ENCODE measurements at places on chromosomes 11 and 22.
A peak's percentile ranks its signal among the peaks of the same experiment; 100 is the strongest.

- DNase-seq: no peak
Measured at GRCh38 chr11:130583801-130584211, 135.4 kb downstream of the ADAMTS15 start.

DNA sequence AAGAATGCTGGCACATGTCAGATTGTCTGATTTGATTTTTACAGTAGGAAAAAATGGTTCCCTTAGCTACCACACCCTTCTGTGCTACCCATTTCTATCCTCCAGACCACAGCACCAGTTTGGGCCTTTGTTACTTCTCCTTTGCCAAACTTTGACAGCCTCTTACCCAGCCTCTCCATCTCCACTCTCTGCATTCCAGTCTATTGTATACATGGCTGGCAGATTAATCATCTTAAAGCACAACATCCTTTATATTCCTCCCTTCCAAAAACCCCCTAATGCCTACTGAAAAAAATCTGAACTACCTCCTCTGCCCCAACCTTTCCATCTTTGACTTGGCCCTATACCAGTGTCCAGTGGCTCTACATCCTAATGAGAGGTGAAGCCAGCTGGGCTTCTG lies 10.8 kb upstream of the PANX1 start:
- no peak for DNase-seq

DNA sequence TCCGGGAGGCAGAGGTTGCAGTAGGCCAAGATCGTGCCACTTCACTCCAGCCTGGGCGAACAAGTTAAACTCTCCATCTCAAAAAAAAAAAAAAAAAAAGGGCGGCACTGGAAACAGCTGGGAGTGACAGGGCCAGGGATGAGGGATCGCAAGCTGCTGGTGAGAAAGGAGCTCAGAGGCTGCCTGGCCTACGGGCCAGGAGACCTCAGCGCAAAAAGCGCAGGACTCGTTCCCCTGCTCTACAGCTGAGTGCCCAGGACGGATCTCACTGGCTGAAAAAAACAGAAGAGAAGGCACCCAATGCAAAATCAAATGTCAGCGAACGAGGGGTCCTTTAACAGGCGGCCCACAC lies 650 bp upstream of the NUP50 start:
- no peak for DNase-seq

DNA sequence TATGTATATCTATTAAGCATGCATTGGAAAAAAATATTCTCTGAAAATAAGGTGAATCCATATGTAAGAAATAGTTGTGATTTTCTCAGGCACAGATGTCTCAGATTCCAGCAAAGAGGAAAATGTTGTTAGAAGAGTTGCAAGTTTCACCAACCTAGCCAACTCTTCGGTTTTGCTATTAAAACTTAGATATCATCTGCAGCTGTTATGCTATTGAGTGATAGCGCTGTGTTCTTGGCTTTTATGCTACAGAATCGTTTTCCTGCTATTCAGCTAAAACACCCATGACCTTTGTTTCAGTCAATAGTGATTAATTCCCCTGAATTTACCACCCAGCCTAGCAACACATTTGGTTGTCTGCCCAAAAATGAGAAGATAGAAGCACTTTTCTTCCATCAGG lies 795.6 kb upstream of the ANO3 start:
- no peak for DNase-seq

GRCh38 chr11:78912778-78913177 lies 338.1 kb upstream of the NARS2 start:
- DNase-seq: no peak

DNA sequence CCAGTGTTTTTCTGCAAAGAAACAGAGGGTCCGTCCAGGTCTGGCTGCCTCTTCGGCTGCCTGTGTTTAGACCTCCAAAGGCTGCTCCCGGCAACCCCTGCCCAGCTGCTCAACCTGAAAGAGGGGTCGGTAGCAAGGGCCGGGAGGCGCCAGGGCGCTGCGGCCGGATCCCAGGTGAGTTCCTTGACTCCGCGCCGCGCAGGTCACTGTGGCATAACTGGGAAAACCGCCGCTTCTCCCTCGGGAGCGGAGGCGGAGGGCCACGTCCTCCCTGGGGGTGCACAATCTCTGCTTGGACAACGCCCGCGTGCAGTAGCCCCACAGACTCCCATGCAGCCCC lies 1.0 kb upstream of the BRSK2 start:
- no peak for DNase-seq

GRCh38 chr22:20957683-20958431 lies 9.2 kb upstream of the AIFM3 start:
- peak; percentile 66 for DNase-seq

DNA sequence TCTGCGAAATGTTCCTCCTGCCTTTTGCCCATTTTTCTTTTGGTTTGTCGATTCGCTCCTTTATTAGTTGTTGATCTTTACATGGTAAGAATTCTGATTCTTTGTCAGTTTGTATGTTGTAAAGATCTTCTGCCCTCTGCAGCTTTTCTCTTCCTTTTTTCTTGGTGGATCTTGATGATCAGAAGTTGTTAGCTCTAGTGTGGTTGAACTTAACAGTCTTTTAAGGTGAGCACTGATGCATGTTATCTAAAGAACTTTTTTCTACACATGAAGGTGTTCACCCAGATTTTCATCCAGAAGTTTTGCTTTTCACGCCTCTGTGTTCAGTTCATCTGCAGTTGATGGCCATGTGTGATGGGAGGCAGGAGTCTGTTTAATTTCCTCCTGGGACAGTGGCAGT lies 133.7 kb downstream of the TBC1D22A start:
- DNase-seq: no peak

GRCh38 chr11:35558513-35558912 lies 33.1 kb upstream of the PAMR1 start:
- DNase-seq: no peak

DNA sequence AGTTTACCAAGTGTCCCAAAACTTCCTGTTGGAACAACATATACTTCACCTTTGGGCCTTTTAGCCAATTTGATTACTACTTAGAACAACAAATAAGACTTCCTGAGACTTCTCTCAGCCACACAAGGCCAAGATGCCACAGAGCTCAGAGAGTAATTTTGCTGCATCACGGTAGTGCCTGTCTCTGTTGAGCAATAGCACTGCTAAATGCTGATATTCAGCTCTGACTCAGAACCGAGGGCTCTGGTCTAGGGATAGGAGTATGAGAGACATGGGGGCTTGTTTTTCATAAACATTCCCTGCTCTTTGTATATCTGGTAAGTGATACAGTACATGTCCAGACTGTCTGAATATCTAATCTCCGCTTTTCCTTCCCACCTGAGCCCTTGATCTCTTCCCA lies 260.4 kb upstream of the ARHGAP20 start:
- DNase-seq: peak; percentile 81

DNA sequence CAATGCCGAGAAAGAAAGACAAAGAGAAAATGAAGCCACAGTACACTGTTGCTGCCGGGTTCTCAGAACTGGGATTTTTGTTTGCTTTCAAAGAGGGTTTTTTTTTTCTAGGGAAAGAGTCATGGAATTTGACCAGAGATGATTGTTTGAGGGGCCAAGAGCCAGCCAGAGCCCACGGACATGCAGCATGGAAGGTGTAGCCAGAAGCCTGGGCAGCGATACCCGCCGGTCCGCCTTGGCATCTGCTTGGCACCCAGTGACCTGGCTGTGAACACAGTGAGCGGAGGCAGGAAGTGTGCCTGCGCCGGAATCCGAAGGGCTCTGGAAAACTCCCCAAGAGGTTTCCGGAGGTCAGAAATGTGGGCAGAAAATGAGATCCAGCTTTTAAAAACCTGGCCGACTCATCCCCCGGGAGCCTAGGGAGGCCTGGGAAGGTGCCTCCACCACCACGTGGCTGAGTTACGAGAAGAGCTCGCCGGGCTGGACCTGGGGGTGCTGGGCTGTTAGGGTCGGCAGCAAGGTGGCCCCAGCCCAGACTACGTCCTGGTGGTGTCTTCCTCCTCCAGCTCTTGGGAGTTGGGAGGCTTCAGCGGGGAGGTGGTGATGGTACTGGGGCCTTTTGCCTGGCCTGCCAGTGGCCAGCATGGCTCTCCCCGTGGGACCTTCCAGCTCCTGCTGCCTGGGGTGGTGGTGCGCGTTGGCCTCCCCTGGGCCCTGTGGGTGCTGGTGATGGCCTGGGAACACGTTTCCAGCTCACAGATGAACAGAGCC lies 61.6 kb upstream of the PPARA start:
- DNase-seq: no peak

DNA sequence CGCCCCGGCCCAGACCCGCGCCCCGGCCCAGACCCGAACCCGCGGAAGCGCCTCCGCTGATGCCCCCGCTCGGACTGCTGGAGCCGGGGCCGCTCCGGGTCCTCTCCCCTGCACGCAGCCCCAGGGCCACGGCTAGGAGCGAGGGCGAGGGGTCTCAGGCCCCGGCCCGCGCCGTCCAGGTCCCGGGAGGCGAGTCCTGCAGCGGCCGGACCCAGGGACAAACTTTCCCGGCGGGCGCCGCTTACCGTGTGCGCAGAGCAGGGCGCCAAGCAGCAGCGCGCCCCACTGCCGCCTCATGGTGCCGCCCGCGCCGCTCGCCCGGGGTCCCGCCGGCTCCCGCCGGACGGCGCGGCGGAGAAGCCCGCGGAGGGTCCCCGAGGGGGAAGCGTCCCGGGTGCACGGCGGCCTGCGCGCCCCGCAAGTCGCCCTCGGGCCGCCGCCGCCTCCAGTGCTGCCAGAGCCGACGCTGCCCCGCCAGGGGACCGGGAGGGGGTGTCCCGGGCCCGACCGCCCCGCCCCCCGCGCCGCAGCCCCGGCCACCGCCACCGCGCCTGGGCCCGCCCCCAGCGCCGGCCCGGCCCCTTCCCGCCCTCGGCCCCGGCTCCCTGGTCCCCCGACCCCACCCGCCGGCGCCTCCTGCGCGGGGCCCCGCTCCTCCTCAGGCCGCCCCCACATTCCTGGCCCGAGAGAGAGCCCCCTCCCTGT lies at the start of gene LRP4:
Gene LRP4, minus strand, starts transcription at position 468 of the 705 bp plus-strand sequence. Its CDS starts 171 bp downstream, at position 297.
- no peak for DNase-seq

DNA sequence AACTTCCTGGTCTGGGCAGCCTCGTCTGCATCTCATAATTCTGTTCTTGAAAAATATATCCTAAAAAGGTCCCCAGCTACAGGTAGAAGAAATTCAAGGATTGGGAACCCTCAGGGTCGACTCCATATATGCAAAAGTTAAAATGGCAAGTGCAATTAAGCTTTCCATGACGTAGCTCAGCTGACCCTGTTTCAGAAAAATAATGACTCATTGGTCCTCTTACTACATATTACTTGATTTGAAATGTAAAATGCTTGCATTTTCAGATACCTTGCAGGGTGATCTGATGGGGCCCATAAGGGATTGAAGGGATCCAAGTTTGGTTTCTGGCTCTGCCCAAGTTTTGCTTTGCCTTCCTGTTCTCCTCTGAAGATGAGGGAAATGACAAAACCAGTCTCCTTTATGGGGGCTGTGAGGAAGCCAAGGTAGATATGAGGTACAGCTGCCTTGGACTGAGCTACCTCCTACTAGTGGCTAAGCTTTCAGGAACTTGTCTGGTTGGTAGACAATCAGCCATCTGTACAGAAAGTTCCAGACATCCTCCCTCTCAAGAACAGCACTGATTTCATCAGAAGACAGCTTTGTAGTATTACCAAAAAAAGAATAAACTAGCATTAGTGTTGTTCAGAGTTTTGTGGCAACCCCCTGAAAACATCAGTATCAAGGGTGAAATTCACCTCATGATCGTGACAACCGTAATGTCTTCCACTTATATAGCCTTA lies 177.3 kb downstream of the DBX1 start:
- DNase-seq: no peak

DNA sequence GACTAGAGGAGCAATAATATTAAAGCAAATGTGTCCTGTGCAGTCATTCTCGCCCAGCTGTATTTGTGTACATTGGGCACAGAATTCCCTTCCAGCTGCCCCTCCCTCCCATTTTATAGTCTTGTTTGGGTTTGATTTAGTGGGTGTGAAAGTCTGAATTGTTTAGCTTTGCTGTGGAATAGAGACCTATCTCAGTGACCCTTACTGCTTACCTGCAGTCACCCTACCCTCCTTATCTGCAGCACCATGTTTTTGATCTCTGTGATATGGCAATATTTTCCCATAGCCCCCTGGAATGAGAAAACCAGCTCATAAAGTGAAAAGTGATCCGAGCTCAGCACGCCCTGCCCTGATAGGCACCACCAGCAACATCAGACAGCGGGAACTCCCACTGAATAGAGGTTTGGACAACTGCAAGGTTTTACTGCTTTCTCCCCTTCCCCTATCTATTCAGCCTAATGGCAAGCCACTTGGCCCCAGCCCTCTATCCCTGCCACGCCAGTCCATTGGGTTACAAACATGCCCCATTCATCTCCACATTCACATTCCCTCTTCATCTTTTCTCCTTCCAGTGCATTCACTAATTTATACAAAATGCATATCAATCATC lies 199.0 kb downstream of the ETS1 start:
- no peak for DNase-seq

- DNase-seq: no peak
Measured at GRCh38 chr11:126163779-126164178, 47.7 kb downstream of the RPUSD4 start.

GRCh38 chr22:33569559-33569958 lies 350.7 kb downstream of the LARGE1 start:
- no peak for DNase-seq

GRCh38 chr11:57318178-57318577 lies 6.6 kb downstream of the TNKS1BP1 start:
- DNase-seq: no peak

GRCh38 chr11:61369372-61370348 lies 7.5 kb downstream of the TMEM138 start:
- peak; percentile 99 for DNase-seq

DNA sequence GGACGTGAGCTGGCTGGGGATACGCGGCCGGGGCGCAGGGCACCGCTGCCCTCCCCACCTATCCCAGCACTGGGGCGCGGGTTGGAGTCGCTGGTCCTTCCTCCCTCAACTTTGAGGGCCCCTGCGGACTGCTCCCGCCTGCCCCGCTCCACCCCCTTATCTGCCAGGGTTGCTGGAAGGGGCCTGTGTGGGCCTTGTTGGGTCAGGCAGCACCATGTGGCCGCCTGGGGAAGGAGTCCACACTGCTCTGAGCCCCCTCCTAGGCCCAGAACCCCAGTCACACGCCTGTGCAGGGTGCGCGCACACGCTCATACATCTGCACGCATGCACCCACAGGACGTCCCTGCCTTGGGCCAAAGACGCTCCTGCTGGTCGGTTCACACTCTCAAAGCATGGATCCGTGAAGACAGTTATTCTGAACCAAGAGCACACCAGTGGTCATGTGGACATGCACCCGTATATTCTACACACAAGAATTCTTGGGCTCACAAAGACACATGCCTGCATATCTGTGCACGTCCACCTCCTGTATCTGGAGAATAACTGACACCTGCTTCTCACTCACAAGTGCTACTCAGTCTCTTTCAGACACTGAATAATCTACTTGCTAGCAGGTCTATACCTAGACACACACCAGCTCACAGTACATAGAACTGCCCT lies 710 bp downstream of the TUB start:
- no peak for DNase-seq

Data from inflammatory macrophage (primary cell).